Foreskin fibroblast (primary cell): ENCODE measurements at places on chromosomes 6 and 20.

DNA sequence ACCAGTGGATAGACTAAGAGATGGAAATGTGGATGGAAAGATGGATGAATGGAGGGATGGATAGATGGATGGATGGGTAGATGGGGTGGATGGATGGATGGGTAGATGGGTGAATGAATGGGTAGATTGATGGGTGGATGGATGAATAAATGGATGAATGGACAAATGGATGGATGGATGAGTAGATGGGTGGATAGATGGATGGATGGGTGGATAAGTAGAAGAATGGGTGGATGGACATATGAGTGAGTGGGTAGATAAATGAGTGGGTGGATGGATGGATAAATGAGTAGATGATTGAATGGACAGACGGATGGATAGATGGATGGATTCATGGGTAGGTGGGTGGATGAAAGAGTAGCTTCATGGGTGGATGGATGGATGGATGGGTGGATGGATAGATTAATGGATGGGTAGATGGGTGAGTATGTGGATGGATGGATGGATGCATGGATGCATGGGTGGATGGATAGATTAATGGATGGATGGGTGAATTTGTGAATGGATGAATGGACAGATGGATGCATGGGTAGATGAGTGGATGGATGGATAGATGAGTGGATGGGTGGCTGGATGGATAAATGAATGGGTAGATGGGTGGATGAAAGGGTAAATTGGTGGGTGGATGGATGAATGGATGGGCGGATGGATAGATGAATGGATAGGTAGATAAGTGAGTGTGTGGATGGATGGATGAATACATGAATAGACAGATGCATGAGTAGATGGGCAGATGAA, 29.5 kb upstream of the KCNB1 start:
- no peak for DNase-seq

- peak; percentile 10 for DNase-seq
Observed at GRCh38 chr6:107179004-107179403, 63.7 kb upstream of the BEND3 start.

DNA sequence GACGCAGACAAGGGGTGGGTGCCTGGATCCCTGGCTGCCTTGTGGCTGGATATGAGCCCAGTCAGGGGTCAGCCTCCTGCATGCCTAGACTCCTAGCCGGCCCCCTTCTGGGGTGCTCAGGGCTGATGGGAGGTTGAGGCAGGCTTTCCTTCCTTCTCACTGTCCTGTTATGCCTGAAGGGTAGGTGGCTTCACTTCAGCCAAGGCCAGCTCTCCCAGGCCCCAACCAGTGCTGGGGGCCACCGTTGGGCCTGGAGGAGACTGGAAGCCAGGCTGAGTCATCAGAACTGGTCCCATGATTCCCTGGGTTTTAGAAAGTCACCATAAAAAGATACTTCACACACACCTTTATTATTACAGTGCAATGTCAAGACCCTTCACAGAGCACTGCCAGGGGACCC, 2.9 kb upstream of the POU5F1 start:
- no peak for DNase-seq

- peak; percentile 45 for DNase-seq
Observed at GRCh38 chr20:5660346-5660745, 89.9 kb upstream of the SHLD1 start.

GRCh38 chr6:108666656-108667260, 106.0 kb downstream of the FOXO3 start:
- DNase-seq = no peak

GRCh38 chr6:162621246-162621645, 106.3 kb downstream of the PRKN start:
- DNase-seq = no peak

GRCh38 chr6:114312931-114313330, 29.9 kb downstream of the HS3ST5 start:
- DNase-seq = peak; percentile 4

- no peak for DNase-seq
Observed at GRCh38 chr20:61587036-61587435, 335.0 kb downstream of the CDH4 start.

DNA sequence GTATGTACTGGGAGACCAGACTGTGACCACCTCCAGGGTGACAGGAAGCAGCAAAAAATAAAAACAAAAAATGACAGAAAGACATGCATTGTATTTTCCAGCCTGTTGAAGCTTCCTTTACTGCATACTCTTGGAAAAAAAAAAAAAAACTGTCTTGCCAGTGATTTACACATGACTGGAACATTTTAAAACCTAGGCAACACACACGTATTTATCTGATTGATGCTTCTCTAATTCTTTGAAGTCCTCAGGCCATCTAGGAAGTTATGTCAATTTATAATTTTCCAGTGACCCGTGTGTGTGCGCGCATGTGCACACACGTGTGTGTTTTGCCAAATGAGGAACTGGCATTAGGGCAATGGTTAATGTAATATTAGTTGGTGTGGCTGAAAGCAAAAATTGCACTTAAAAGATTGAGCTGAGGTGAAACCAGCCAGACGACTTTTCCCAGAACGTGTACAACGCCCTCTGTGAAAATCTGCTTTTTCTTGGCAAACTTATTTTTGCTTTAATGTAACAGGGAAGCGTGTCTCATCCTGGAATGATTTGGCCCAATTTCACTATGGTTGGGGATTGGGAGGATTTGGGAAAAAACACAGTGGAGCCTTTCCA, 315.2 kb downstream of the TFAP2A start:
- no peak for DNase-seq

DNA sequence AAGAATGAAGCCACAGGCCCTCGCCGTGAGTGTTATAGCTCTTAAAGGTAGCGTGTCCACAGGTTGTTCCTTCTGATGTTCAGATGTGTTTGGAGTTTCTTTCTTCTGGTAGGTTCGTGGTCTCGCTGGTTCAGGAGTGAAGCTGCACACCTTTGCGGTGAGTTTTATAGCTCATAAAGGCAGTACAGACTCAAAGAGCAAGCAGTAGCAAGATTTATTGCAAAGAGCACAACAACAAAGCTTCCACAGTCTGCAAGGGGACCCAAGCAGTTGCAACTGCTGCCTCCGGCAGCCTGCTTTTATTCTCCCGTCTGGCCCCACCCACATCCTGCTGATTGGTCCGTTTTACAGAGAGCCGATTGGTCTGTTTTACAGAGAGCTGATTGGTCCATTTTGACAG, 5.2 kb downstream of the HIVEP1 start:
- no peak for DNase-seq

GRCh38 chr6:142377497-142377848, 75.7 kb downstream of the ADGRG6 start:
- DNase-seq = no peak

DNA sequence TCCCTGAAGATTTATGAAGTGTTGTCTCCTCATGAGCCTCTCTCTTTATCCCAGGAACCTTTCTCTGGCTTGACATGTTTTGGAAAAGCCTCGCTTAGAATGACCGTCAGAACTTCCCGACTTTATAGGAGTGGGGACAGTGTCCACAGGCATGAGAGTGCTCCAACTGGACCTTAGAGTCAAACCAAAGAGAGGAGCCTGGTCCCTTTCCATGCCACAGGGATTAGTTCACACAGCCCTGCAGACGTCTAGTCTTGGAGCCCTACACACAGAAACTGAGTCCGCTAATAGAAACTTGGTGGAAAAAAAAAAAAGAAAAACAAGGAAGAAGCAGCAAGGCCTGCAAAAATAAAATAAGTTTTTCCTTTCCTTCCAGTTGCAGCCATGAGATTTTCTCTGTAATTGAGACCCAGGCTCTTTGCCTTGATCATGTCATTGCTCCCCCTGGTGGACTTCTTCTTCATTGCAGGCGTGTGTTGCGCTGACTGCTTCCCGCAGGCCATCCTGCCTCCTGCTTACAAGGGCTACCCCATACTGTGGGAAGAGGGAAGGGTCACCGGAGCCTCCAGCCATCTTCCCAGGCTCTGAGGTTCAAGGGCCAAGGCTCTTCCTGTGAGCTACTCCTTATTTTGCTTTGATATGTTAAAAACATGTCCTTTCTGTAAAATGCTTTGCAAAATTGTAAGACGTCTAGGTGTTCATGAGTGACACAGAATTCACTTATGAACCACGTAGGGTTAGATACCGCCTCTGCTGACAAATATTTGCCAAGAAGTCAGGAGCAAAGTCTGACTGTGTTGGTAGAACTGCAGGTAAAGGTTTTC, 201.0 kb downstream of the UST start:
- DNase-seq = peak; percentile 65

- no peak for DNase-seq
Observed at GRCh38 chr20:39974966-39975501, 714.0 kb downstream of the MAFB start.

GRCh38 chr6:165634101-165634880, 28.8 kb downstream of the PDE10A start:
- no peak for DNase-seq

GRCh38 chr20:6674831-6675230, 92.7 kb upstream of the BMP2 start:
- DNase-seq = no peak

GRCh38 chr20:38445901-38446425, 10.8 kb upstream of the SNHG17 start:
- DNase-seq = no peak

DNA sequence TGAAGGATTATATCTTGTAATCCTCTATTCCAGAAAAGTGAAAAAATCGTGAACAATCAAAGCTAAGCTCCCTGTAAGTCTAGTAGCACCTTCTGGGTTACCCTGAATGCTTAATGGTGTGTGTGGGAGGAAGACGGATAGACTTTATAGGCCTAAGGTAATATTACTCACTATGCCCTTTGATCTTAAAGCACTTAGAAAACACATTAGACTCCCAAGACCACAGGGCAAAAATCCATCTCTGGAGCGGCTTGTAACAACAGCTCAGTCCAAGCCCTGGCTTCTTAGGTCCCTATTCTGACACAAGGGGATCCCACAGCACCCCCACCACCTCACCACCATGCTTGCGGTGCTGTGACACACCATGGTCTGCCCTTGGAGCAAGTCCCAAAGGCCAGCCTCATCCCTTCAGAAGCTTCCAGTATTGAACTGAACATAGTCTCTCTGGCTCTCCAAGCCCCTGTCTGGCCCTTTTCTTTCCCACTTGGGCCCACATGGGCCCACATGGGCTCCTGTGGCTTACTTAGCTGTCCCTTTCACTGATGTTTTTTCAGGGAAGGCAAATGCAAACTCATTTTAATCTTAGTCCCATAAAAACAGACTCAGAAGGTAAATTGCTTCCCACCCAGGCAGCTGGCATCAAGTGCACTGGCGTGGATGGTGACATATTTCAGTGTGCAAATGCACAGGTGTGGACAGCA, 28.3 kb downstream of the C6orf132 start:
- DNase-seq = no peak

- no peak for DNase-seq
Observed at GRCh38 chr6:53706525-53706924, 41.0 kb upstream of the KLHL31 start.

- no peak for DNase-seq
Observed at GRCh38 chr6:168043848-168044415, 35.1 kb downstream of the FRMD1 start.

DNA sequence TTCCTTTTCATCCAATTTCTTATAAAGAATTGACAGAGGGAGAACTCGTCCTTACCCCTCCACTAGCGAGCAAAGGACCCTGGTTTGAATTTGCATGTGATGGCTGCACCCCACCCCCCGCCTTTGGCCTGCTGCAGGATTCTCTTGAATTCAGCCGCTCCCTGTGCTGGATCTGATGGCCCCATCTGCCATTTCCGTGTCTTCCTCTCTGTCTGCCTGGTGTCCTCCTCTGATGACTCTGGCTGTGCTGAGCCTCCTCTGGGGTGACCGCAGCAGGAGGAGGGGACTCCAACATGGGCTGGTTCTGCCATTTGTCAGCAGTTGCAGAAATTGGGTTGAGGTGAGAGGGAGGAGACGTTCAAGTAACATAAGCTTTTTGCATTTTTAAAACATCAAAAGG, 188.8 kb downstream of the DLL1 start:
- DNase-seq = no peak

DNA sequence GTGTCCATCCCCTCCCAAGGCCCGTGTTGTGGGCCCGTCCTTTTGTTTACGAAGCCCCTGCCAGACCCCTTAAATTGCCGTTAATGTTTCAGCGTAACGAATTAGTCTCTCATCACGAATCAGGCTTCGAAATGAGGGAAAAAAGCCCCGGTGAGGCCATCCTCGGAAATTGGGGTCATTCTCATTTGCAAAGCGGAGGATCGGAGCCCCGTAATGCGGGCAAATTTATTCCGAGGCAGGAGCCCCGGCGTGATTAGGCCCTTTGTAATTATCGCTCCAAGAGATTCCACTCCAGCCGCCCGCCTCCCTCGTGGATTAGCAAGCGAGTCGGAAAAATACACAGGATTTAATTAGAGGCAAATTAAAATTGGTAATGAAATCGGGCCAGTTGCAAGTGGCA, 44.9 kb upstream of the MDFI start:
- no peak for DNase-seq

DNA sequence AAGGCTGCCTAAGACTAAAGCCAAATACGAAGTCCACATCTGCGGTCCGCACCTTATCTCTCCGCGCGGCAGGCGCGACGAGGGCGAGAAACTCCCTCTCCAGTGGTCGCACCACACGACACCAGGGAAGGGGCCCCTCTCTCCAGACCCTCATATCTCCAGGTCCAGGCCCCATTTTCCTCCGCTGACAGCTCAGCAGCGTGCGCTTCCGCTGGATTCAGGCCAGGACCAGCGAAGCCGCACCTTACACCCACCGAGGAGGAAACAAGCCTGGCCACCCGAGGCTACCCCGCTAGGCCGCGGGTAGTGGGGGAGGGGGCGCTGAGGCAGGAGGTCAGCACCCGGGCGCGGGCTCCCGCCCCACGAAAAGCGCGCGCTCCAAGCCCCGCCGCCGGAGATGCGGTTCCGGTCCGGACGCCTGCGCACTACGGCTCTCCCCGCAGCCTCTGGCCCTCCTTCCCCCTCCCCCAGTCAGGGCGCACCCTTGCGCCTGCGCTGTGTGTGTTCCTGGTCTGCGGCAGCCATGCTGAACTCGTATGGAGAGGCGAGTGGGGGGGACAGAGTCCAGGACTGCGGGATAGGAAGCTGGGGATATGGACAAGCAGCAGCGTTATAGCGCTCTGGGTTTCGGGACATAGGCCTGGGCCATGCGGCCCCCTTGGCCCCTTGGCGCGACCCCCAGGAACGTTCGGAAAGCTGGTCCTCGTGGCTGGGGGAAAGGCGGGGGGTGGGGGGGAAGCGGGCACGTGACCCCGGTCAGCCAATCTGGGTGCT, at the start of gene BRD2:
TSS of gene BRD2 (plus strand) at position 502 of the 774 bp plus-strand sequence. CDS start 4,305 bp downstream, outside the sequence.
- peak; percentile 99 for DNase-seq

GRCh38 chr20:51416532-51417249, 125.8 kb downstream of the NFATC2 start:
- DNase-seq = no peak

DNA sequence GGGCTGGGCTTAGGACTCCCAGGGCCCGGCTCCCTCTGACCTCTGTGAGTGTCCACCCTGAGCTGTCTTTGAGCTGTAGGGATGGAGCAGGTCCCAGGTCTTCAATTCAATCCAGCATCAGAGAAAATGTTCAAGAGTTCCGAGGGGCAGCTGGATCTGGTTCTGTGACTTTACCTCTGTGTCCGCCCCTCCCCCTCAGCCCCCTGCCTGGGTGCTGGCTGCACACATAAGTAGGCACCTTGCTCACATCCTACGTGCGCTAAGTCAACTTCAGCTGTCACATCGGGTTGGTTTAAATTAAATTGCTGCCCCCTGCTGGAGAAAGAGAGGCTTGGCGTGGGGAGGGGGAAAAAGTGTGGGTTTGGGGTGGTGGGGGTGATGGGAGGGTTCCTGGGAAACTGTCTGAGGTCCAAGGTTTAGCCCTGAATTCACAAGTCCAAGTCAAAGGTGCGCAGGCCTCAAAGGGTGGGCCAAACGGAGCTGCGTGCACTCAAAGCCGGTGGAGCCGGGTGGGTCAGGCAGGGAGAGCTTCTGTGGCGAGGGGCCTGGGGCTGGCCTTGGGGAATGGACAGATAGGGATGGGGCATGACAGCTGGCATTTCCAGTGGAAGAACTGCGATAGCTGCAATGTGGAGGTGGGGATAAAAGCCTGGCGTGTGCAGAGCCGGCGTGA, 3.0 kb downstream of the WFDC5 start:
- DNase-seq = no peak
